ENCODE measurements at places on chromosomes 5 and 9.

DNA sequence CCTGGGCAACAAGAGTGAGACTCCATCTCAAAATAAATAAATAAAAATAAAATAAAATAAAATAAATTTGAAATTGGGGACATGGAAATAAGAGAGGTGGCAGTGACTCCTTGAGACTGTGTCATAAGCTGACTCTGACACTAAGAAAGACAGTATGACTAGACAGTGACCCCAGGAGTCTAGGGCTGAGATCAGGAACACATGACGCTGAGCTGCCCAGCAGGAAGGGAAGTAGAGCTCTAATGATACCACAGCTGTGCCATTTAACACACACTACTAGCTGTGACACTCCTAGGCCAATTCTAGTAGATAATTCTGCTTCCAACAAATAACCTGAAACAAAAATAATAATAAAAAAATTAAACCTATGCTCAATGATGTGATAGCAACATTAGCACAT is 293.0 kb downstream of the SEC61B start:
- no peak for DNase-seq

DNA sequence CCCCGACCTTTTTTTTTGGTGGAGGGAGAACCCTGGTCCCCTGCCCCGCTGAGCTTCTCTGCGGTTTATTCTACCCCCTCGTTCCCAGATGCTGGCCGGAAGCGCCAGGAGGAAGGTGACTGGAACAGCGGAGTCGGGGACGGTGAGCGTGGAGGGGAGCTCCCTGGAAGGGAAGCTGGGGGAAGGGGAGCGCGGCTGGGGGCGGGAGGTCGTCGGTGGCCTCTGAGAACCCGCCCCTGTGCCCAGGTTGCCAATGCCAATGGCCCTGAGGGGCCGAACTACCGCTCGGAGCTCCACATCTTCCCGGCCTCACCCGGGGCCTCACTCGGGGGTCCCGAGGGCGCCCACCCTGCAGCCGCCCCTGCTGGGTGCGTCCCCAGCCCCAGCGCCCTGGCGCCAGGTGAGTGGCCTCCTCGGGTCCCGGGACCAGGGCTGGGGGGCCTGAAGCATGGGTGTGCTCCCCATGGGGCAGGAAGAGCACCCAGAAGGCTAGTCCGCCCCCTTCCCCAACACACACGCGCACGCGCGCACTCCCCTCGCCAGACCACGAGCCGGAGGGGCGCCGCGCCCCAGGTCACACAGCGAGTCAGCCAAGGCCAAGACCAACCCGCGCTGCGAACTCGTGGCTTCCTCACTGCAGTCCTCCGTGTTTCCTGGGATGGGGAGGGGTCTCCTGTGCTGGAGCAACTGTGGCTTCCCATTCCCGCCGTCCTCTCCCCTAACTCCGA is 10.6 kb downstream of the MYOZ3 start:
- no peak for DNase-seq

DNA sequence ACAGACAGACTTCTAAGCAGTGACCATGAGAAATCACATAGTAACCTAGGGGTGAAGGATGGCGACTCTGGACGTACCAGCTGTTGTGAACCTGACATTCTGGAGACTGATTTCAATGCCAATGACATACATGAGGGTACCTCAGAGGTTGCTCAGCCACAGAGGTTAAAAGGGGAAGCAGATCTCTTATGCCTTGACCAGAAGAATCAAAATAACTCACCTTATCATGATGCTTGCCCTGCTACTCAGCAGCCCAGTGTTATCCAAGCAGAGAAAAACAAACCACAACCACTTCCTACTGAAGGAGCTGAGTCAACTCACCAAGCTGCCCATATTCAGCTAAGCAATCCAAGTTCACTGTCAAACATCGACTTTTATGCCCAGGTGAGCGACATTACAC is 38.0 kb upstream of the CCDC152 start:
- no peak for DNase-seq

DNA sequence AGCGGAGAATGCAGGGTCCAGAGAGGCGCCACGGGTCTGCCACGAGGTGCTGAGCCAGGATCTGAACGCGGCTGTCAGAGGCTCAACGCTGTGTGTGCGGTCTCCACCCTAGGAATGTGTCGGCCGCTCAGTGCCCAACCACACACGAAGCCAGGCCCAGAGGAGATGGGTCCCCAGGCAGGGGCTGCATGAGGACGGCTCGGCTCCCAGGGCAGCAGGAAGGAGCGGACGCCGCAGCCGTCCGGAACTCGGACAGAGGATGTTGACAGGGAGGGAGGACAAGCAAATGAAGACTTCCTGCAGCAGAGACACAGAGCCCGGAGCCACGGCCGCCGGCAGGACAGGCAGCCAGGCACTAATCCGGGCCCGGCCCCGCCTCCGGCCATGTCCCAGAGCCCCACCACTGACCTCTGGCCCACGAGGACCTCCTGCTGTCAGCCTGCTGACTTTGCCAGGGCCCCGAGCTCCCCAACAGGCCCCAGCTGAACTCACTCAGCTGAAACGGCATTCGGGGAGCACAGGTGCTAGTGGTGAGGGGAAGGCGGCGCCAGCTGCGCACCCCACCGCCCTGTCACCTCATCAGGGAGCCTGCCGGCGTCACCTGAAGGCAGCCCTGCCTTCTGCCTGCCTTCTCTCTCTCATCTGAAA is 12.7 kb downstream of the VAV2 start:
- no peak for DNase-seq

DNA sequence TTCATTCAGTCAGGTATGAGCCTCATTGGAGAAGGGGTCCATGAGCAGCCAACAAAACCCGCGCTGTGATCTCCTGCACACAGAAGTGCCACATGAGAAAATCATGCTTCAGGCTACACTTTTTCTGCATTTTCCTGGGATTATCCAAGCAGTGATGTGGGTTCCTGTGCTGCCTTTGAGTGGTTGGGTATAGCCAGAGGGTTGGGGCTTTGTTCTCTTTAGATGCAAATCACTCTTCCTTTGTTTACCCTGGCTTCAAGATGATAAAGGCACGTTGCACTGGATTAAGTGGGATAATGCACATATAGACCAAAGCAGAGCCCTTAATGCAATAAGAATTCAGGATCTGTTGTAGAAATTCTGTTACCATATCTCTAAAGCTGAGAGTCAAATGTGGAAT is 18.7 kb downstream of the ECM2 start:
- DNase-seq, result no peak

- no peak for DNase-seq
These were observed 603 bp downstream of the PPIP5K2 start for GRCh38 chr5:103120607-103121200.

DNA sequence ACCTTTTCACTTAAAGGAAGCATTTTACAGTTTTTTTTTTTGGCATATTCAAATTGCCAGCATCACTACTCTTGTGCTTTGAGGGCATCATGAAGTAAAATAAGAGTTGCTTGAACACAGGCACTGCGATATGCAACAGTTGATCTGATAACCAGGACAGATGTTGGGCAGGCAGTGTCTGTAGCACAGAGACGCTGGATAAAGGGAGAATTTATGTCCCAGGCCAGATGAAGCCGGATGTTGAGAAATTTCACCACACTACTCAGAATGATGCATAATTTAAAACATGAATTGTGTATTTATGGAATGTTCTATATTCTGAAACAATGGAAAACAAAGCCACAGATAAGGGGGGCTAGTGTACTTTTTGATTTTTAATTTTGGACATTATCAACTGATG is 71.4 kb downstream of the SLC12A2 start:
- no peak for DNase-seq

DNA sequence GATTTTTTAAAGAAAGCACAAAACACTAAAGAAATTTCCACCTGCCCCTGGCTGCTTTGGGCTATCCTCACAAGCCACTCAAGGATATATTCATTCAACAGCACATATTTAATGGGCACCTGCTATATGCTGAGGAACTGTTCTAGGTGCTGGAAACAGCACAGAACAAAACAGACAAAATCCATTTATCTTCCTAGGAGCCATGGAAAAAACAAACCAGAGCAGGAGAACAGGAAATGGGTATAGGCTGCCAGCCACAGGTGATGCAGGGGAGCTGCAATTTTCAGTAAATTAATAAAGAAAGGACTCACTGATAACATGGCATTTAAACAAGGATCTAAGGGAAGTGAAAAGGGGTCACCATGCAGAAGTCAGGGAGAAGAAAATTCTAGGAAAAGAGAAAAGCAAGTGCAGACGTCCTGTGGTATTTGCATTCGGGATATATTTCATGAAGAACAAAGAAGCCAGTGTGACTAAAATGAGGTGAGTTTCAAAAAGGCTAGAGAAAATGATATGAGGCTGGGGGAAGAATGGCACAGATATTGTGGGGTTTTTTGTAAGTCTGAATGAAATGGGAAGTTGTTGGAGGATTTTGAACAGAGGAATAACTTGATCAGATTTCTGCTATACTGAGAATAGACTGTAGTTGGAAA is 152.2 kb downstream of the ADAMTSL1 start:
- DNase-seq, result no peak

DNA sequence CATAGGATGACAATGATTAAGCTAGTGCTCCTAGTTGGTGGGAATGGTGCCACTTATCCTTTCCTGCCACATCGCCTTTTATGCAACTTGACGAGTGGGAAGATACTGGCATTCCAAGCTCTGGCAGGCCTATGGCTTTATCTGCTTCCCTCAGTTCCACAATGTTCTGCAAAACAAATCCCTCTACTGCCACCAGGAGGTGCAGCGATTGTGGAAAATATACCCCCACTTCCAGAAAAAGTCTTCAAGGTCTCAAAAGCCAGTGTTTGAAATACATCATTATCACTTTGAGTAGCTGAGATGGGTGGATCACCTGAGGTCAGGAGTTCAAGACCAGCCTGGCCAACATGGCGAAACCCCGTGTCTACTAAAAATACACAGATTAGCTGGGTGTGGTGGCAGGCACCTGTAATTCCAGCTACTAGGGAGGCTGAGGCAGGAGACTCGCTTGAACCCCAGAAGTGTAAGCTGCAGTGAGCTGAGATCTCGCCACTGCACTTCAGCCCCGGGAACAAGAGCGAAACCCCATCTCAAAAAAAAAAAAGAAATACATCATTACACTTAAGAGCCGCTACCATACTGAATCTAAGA is 3.4 kb downstream of the CLINT1 start:
- no peak for DNase-seq

- no peak for DNase-seq
These were observed 2.4 kb downstream of the SPINK6 start for GRCh38 chr5:148205044-148205806.

DNA sequence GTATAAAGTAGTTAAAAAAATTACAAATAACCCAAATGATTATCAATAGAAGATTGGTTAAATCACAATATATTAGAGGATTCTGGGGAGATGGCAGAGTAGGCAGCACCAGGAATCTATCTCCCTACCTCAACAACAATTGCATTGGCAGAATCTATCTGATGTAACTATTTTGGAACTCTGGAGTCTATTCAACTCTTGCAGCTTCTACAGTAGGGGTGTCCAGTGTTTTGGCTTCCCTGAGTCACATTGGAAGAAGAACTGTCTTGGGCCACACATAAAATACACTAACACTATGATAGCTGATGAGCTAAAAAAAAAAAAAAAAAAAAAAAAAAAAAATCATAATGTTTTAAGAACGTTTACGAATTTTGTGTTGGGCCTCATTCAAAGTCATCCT is 29.2 kb upstream of the ECM2 start:
- no peak for DNase-seq

DNA sequence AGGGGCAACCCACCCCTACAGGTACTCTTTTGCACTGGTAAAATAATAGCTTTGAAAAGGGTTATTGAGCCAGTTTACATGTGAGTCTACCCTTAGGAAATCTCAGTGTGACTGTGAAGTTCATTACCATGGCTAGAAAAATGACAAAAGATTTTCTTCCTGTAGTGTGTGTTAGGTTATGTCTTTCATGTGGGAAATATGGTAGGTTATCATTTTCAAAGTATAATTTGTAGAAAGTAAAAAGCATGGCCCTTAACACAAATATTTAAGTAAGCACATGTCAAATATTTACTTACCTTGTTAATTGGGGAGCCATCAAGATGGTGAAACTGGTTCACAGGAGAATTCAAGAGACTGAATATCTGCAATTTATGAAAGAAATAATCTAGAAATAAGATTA is 37.3 kb upstream of the PLPP1 start:
- no peak for DNase-seq

GRCh38 chr5:149656576-149657182 is 73.4 kb upstream of the PPARGC1B start:
- no peak for DNase-seq

- DNase-seq, result no peak
These were observed 23.7 kb upstream of the NPR3 start for GRCh38 chr5:32687499-32687831.

DNA sequence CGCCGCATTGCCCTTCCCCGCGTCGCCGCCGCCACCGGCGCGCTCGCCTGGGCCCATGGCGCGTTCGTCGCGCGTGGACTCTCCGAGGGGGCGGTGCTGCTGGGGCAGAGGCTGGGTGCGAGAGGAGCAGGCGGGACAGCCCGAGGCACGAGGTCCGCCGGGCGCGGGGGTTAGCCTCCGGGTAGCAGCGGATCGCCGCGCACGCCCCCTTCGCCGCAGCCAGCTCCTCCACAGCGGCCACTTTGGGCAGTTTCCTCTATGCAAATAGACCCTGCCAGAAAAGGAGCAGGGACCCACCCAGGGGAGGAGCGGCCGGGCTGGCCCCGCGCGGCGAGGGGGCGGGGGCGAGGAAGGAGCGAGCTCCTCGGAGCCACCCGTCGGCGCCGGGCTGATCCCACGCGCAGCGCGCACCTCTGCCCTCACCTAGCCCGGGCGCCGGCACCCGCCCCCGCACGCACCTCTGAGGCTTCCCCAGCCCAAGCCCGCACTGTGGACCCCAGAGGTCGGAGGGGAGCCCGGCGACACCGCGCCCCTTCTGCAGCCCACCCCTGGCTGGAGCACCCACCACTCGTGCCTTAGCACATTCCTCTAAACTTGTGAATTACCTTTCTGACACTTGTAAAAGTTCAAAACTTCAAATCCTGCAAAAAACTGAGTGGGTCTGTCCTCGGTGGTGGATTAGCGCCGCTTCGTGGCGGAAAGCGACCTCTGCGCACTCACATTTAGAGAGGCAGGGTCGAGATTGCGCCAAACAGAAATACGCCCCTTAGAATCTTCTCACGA is at the start of gene COL23A1:
Gene COL23A1 (minus strand): TSS at position 253 of the 783 bp plus-strand sequence.
- peak; percentile 25 for DNase-seq

- no peak for DNase-seq
These were observed 98.1 kb downstream of the PAX5 start for GRCh38 chr9:36935768-36936497.

GRCh38 chr9:132201780-132202703 is 40.2 kb downstream of the NTNG2 start:
- no peak for DNase-seq

Data from activated T-cell treated with anti-CD3 and anti-CD28 coated beads for 4 hours (primary cell).